ENCODE measurements at places on chromosomes 7 and 10.

DNA sequence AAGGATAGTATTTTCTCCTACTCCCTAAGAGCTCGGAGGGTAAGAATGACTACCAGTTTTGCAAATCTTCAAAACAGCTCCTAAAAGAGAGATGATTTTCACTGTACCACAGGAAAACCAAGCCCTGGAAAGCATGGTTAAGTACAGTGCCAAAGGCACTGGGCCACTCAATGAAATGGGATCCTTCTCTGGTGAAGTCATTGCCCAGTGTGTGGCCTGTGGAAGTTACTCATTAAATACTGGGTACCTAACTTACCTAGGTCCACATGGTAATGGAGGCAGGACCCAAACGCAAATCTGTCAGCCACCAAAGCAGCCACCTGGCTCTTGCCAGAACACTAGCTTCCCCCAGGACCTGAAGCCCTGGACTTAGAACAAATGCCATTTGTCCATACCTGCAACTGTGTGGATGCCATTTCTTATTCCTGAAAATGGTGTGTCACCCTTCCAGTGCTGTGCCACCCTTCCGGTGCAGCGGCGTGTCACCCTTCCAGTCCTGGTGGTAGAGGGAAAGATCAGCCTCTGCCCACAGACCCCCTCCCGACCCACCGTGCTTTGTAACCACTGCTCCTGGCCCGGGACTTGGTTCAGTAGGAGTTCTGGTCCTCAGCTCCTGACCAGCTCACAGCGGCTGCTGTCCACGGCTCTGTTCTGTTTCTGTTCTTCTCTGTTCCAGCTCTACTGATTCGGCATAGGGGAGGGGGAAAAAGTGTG lies 659.2 kb downstream of the SDK1 start:
- no peak for DNase-seq

- DNase-seq: no peak
Observed at GRCh38 chr7:97002555-97003261, 2.6 kb upstream of the DLX6 start.

- DNase-seq: no peak
Observed at GRCh38 chr10:80448209-80448942, 5.7 kb upstream of the TSPAN14 start.

- no peak for DNase-seq
Observed at GRCh38 chr10:28967031-28967430, 289.7 kb downstream of the BAMBI start.

DNA sequence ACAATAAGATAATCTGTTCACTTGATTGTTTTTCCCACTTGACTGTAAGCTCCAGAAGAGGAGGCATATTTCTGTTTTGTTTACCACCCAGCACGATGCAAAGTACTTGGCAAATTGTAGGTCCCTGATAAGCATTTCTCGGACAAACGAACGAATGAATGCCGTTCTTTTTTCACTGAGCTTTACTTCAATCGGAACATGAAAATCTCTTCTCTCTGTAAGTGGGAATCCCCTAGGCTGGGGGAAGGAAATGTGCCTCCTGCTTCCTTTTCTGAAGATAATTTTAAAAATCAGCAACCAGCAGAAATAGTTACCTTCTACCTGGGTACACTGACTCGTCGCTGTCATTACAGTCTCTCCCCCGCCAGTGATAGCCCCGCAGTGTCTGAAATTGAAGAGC lies 102.9 kb downstream of the AOAH start:
- no peak for DNase-seq

- DNase-seq: no peak
Observed at GRCh38 chr7:141544831-141545230, 6.4 kb upstream of the AGK start.

DNA sequence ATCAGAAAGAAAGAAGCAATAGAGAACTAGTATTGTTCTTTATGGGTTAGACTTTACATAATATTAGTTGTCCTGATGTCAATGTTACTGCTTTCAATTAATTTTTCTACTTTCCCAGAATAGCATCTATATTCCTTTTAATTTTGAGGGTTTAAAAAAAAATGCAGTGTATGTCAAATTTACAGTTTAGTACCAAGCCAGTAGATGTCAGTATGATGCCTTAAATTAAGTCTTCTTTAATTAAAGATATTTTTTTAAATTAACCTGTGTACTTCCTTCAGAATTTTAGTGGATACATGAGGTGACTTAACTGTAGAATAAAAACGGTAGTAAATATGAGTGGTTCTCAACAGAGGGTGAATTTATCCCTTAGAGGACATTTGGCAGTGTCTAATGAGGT lies 35.2 kb upstream of the STOX1 start:
- no peak for DNase-seq

- DNase-seq: no peak
Observed at GRCh38 chr7:29095631-29096445, 50.5 kb downstream of the CPVL start.

DNA sequence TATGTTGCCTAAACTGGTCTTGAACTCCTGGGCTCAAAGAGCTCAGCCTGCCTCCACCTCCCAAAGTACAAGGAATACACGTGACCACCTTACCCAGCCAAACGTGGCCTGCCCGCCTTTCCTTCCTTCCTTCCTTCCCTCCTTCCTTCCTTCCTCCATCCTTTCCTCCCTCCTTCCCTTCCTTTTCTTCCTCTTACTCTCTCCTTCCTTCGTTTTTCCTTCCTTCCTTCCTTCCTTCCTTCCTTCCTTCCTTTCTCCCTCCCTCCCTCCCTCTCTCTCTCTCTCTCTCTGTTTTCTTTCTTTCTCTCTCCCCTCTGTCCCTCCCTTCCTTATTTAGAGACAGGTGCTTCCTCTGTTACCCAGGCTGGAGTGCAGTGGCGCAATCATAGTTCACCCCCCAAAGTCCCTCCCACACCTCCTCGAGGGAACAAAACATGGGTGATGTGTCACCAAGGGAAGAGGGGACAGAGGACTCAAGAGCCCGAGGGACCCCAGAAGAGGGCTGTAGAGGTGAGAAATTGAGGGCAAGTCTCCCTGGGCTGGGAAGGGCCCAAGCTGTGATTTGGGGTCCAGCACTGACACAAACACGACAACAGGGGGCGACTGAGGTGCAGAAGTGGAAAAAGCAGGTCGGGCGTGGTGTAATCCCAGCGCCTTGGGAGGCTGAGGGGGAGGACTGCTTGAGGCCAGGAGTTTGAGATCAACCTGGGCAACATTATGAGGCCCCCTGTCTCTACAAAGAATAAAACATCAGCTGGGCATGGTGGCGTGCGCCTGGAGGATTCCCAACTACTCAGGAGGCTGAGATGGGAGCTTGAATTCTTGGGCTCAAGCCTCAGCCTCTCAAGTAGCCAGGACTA lies 28.1 kb downstream of the EPHB4 start:
- no peak for DNase-seq

GRCh38 chr10:30392564-30392990 lies 41.4 kb upstream of the MAP3K8 start:
- DNase-seq: peak; percentile 23

- DNase-seq: peak; percentile 60
Observed at GRCh38 chr7:28405662-28406061, 6.7 kb upstream of the CREB5 start.
